Peyer's patch (tissue), 4 donors: ENCODE measurements at places on chromosomes 5 and 9.

- H3K27ac ChIP-seq = no peak overlapping the region
- H3K4me3 ChIP-seq = no peak overlapping the region
- H3K36me3 ChIP-seq = no peaks in the 10 kb centered on the region
- no peaks in the 10 kb centered on the region for H3K4me1 ChIP-seq
These were observed 359.0 kb upstream of the DMAC1 start for GRCh38 chr9:8158574-8158973.

DNA sequence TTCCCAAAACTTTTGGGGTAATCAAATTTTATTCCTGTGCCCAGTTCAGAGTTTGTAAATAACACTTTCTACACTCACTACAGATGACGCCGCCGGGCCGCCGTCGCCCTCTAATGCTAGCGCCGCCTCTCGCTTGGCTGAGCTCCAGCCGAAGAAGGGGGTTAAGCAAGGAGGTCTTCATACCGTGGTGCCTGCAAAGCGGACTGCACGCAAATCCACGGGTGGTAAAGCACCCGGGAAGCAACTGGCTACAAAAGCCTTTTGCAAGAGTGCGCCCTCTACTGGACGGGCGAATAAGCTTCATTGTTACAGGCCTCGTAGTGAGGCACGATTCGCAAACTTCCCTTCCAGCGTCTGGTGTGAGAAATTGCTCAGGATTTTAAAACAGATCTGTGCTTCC, 280.4 kb downstream of the MEF2C start:
- no peaks in the 10 kb centered on the region for H3K4me1 ChIP-seq
- no peaks in the 10 kb centered on the region for H3K36me3 ChIP-seq
- no peak overlapping the region for H3K4me3 ChIP-seq

- H3K4me1 ChIP-seq = no peaks in the 10 kb centered on the region
- no peak for DNase-seq
- H3K36me3 ChIP-seq = no peaks in the 10 kb centered on the region
- no peak overlapping the region for H3K27ac ChIP-seq
- no peak overlapping the region for H3K4me3 ChIP-seq
These were observed 317.3 kb upstream of the PRR16 start for GRCh38 chr5:120146787-120147186.

GRCh38 chr5:68070591-68071281, 144.8 kb upstream of the PIK3R1 start:
- H3K36me3 ChIP-seq = no peaks in the 10 kb centered on the region
- H3K4me1 ChIP-seq = no peaks in the 10 kb centered on the region
- H3K27ac ChIP-seq = no peak overlapping the region
- H3K27me3 ChIP-seq = no peaks in the 10 kb centered on the region
- no peak overlapping the region for H3K4me3 ChIP-seq
- no peak for DNase-seq

- H3K36me3 ChIP-seq = no peaks in the 10 kb centered on the region
- H3K4me3 ChIP-seq = no peak overlapping the region
- peak overlapping the region; percentile 9 for H3K27ac ChIP-seq
- H3K4me1 ChIP-seq = no peaks in the 10 kb centered on the region
These were observed 8.2 kb upstream of the GRAMD2B start for GRCh38 chr5:126414874-126415502.

DNA sequence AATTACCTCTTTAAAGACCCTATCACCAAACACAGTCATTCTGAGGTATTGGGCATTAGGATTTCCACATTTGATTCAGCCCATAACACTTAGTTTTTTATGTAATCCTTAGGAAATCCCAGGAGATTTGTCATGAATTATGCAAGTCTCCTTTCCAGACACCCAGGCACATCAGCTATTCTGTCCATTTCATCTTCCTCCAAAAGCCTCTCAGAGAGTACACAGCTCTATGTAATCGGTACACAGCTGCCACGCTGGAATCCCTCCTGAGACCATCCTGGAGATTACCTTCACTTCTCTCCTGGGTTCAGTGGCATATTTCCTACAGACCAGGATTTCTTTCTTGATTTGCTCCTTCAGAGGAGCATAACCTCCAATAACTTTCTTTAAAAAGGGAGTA, 2309.8 kb upstream of the WWC1 start:
- no peaks in the 10 kb centered on the region for H3K36me3 ChIP-seq
- DNase-seq = no peak
- no peaks in the 10 kb centered on the region for H3K27me3 ChIP-seq
- no peak overlapping the region for H3K27ac ChIP-seq
- H3K4me1 ChIP-seq = no peaks in the 10 kb centered on the region
- no peak overlapping the region for H3K4me3 ChIP-seq

DNA sequence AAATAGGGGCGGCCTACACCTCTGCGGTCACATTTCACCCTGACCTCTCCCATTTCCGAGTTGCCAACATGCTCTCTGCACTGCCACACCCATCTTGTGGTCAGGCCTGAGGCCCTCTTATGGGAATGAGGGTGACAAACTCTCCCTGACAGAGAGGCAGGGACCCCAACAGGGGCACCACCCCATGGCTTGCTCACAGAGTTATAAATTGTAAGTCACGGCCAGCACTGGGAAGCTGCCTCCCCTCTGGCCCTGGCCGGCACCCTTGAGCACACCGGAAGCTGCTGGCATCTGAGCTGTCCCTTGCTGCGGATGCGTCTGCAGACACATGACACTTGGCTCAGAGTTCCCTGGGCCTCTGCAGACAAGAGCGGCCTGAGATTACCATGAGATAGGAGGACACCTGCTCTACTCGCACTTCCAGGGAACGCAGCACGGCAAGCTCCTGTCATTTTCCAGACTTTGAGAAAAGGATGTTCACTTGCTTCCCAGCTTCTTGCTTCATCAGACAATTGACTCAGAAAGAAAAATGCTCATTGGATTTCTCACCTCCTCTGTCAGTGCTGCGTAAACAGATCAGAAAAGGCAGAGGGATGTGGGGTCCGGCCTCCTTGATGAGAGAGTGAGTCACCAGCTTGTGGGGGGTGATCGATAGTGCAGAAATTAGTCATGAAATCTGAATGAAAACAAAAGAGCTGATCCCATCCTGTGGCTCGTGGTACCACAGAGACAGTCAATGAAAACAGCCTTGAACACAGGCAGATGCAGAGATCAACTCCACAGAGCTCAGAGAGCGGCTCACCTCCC, 269.8 kb downstream of the SYK start:
- no peak overlapping the region for H3K4me3 ChIP-seq
- H3K4me1 ChIP-seq = no peaks in the 10 kb centered on the region
- no peak for DNase-seq
- H3K27me3 ChIP-seq = no peaks in the 10 kb centered on the region
- H3K27ac ChIP-seq = peak overlapping the region; percentile 14
- H3K36me3 ChIP-seq = no peaks in the 10 kb centered on the region

GRCh38 chr5:76579166-76579937, 43.9 kb downstream of the F2RL2 start:
- no peak overlapping the region for H3K27ac ChIP-seq
- H3K27me3 ChIP-seq = no peaks in the 10 kb centered on the region
- H3K36me3 ChIP-seq = no peaks in the 10 kb centered on the region
- no peak for DNase-seq
